Left lobe of liver (tissue), 2 donors: ENCODE measurements at places on chromosomes 6 and 20. TPM values are rescaled to one million over a fixed set of nuclear protein-coding genes. Genes with fewer than 3 reads are reported as not detected.

The MUC21 gene
- total RNA-seq, result not detected

The RAET1G gene
- not detected for total RNA-seq

The HCK gene
- total RNA-seq, result 3.7 TPM

The OOEP gene
- 0.18 TPM for total RNA-seq

The CPNE1 gene
- total RNA-seq, result 42.3 TPM

DNA sequence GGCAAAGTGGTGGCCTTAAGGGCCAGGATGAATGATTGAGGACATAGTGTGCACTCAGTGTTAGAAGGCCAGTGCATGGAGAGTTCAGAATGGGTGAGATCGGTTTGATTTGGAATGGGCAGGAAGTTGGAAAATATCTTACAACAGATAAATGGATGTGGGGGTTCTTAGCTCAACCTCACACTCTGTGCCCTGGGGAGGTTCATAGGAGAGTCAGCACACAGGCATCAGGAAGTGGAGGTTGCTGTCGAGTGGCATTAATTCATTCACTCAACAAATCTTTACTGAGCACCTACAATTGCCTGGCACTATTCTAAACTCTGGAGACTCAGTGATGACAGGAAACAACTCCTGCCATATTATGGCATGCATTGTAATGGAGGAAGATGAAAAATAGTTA is 313.7 kb upstream of the SUPT3H start:
- DNase-seq, result no peak

DNA sequence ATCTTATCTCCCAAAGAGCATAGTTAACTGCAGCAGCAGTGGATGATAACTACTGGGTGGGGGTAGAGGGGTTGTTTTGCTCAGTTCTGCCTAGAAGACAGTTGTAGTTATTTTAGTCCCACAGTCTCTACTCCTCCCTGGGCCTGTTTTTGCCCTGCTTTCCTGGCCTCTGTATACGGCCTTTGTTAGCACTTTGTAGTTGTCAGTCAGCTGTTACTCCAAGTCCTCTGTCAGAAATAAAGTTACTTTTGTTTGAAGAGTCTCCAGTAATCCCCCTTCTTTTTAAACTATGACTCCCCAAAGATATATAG is 113.9 kb downstream of the SLC16A10 start:
- no peak for DNase-seq

DNA sequence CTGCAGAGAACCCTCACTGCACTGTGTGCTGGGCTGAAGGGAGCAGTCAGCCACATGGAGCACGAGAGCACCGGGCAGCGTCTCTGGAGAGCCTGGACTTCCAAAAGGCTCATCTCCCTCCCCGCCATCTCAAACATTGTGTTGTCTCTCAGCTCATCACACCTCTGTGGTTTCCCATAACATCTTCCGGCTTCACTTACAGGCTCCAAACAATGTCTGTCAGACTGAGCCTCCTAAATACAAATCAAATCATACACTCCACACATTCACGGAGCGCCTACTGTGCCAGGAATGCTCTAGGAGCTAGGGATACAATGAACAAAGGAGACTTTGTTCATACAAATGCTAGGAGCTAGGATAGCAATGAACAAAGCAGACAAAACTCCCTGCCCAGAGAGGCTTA is 398.0 kb downstream of the RNGTT start:
- no peak for DNase-seq

DNA sequence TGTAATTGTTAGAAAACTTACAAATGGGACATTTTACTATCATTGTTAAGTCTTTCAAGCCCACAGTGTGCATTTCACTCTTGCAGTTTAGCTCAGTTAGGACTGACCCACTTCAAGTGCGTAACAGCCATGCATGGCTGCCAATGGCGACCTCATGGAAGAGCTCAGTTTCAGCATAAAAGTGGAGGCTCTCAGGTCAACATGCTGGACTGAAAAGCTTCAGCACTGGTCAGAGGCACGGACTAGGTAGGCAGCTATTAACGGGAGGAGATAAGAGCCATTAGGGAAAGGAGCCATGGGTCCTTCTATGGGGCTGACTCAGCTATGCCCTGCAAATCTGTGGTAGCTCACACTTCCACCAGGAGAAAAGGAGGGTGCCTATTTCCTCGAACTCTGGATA is 101.8 kb downstream of the TTLL2 start:
- no peak for DNase-seq

GRCh38 chr6:19929312-19929711 is 92.1 kb downstream of the ID4 start:
- no peak for DNase-seq

DNA sequence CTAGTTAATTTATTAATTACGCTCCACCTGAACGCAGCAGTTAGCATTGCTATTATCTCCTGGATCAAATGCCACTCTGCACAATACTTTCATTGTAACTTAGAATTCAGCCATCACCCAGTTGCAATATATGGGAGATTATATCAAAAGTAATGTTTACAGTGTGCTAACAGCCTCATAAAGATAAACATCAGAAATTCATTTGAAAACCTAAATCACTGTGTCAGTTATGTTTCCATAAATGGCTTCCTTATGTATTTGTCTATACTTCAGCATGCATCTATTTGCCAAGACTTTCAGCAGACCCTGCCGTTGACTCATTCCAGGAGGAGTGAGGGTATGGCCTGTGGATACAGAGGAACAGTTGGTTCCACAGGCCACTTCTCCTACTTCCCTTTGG is 300.1 kb downstream of the TFAP2B start:
- DNase-seq, result no peak

DNA sequence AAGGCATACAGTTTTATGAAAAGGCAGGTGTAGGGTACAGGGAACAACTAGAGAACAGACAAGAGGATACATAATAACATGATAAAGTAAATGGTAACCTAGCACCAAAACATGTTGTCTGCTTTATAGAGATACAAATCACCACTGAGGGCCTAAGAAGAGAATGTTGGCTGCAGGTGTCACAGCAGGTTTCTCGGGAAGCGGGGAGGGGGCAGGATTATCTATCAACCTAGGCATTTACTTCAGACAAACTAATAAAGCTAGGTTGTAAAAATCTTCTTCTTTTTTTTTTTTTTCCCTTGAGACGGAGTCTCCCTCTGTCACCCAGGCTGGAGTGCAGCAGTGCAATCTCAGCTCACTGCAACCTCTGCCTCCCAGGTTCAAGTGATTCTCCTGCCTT is 22.7 kb downstream of the PIM1 start:
- no peak for DNase-seq

DNA sequence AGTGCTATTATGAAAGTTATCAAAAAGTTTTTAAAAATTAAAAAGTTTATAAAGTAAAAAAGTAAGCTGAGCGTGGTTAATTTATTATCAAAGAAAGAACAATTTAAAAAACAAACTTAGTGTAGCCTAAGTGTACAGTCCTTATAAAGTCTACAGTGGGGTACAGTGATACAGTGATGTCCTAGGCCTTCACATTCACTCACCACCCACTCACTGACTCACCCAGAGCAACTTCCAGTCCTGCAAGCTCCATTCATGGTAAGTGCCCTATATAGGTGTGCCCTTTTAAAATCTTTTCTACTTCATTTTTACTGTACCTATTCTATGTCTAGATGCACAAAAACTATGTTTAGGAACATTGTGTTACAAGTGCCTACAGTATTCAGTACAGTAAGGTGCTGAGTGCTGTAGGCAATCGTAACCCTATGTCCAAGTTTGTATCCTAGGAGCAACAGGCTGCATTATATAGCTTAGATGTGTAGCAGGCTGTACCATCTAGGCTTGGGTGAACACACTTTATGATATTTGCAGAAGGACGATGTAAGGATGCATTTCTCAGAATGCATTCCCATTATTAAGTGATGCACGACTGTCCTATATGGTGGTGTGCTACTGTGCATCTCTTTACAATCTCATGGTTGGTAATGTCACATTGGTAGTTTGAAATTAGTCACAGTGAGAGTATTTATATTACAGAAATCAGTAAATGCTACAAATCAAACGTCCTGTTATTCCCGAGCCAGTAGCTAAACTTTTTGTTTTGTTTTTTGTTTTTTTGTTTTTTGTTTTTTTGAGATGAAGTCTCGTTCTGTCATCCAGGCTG is 158.3 kb downstream of the GMPR start:
- DNase-seq, result no peak

GRCh38 chr20:43744966-43745730 is 18.3 kb upstream of the GTSF1L start:
- no peak for DNase-seq

DNA sequence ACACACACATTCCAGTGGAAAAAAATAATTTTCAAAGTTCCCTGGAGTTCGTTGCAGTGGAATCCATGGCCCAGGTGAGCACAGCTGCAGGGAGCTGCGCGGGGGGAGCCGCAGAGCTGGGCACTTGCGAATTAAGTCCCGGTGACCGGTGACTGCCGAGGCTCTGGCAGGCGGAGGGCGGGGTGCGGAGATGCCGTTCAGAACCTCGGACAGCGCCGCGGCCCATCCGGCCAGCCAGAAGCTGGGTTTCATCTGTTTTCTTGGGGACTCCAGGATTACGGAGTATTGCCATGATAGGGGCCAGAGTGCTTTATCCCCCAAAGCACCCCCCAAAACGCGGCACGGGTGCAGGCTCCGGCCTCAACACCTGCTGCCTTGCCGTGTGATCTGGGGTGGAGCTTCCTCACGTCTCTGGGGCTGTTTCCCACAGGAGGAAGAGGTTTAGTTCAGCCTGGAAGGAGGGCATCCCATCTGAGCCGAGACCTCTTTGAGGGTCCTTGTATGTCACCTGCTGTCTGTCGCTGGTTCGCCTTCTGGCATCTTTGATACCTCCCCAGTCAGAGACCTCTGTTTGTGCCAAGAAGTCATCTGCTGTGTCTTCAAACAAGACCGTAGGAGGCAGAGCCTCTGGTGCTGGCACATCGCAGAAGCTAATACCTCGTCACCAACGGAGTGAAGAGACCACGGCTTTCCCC is 99.4 kb downstream of the YTHDF1 start:
- no peak for DNase-seq

DNA sequence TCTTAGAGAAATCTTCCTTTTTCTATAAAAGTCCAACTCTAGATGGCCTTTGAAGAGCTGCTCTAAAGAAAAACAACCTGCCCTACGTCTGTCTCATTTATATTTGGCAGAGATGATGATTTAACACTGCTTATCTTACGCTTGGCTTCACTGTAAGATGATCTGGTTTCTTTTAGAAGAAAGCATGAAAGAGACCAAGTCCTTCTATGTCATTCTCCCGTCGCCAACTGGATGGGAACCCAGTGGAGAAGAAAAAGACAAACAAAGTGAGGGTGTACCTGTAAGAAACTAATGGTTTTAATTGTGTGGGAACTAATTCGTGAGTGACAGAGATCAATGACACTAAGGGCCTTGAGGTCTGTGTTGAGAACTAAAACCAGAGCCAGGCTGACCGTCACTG is 92.8 kb downstream of the MBOAT1 start:
- DNase-seq, result no peak

DNA sequence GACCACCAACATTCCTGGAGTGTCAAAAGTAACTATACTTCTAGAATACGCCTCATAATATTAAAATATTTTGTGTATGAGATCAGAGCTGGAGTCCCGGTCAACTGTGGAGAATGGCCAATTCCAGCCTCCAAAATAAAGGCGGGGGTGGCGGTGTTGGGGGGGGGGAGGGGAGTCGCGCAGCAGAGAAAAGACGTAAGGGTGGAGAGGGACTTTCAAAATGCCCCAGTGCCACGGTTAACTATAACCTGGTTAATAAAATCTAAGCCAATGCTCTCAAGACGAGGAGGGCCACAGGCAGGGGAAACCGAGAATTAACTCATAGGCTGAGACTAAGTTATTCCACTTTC is 1.3 kb downstream of the NUP153 start:
- peak; percentile 54 for DNase-seq

GRCh38 chr20:21203088-21203656 is 77.3 kb downstream of the KIZ start:
- no peak for DNase-seq

DNA sequence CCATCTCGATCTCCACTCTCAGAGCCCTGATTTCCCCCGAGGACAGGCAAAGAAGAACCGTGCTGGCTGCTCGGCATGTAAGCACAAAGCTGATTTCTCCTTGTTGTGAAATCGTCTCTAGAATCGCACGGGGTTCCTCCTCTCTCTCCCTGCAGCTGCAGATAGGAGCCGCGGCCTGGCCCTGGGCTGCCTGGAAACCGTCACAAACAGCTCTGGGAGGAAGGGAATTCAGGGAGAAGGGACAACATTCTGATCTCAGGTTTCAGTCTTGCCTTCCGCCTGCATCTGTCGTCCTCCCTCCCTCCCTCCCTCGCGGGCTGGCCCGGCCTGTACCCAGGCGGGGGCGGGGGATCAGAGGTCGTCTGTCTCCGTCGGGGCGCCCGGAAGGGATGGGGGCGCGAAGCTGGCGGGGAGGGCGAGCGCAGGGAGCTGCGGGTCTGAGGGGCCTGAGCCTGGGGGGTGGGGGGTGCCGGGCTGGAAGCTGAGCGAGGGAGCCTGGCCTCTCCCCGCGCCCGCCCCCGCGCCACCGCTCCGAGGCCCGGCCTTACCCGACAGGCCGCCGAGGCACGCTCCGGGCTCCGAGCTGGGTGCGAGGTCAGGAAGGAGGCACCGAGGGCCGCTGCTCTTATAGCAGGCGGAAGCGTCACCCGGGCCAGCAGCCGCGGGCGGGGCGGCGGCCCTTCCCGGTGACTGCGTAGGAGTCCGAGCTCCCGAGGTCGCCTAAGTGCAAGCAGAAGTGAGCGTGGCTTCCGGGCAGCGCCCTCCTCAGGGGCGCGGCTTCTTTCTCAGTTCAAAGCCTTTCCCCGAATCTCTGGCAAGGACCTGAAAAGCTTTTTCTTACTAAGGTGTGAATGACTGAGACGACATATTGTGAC is at the start of gene SERPINB1:
SERPINB1 (minus strand) TSS at position 600 of the 875 bp plus-strand sequence. CDS start 1,277 bp downstream, outside the sequence.
- peak; percentile 85 for DNase-seq

DNA sequence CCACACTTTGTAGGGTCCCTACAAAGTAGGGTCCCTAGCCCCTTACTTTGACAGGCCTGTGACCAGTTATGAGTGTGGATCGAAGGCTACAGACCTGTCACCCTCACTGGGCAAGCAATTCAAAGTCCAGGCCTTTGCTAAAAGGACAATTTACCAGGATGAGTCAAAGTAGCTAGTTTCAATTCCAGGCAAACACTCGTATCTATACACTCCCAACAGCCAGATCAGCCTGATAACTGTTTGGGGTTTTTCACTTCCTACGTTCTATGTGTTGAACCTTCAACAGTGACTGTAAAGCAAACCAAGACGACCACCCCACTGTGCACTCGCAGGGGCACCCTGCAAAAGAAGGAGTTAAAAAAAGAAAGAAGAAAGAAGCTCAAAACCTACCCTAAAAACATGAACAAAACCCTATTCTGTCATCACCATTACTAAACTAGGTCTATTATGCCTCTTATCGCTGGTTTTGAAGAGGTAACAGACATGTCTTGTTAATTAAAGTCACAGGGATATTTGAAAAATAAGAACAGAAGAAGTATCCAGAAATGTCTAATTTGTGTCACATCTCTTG is 3.2 kb downstream of the GFOD1 start:
- DNase-seq, result no peak
